Epithelial cell of prostate (primary cell): ENCODE measurements at places on chromosomes 5 and 9.

- no peak for DNase-seq
Observed at GRCh38 chr5:131534974-131535373, 100.1 kb downstream of the RAPGEF6 start.

DNA sequence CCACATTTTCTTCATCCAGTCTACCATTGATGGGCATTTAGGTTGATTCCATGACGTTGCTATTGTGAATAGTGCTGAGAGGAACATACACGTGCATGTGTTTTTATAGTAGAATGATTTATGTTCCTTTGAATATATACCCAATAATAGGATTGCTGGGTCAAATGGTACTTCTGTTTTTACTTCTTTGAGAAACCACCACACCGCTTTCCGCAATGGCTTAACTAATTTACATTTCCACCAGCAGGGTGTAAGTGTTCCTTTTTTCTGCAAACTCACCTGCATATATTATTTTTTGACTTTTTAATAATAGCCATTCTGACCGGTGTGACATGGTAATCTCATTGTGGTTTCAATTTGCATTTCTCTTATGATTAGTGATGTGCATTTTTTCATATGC, 82.2 kb upstream of the RFX3 start:
- DNase-seq: no peak

GRCh38 chr5:72392326-72392733, 72.2 kb downstream of the PTCD2 start:
- DNase-seq: peak; percentile 59

GRCh38 chr9:13500034-13500433, 220.5 kb upstream of the MPDZ start:
- no peak for DNase-seq

GRCh38 chr5:59066367-59067163, 483.7 kb downstream of the RAB3C start:
- no peak for DNase-seq

DNA sequence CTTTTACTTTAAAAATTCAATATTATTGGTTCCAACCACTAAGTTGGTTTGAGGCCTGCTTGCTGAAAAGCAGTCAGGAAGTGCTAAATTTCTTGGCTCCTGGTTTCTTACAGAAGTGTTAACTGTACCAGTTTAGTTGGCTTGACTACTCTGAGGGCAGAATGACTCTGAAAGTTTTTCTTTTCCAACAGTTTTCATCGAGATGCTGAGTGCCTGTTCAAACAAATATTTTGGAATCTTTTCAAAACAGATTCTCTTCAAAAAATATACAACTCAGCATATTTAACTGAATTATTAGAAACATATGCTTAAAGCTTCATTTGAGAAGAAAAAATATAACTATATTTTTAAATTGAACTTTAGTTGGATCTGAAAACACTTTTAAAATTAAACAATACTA, 37.0 kb downstream of the SLC38A9 start:
- DNase-seq: no peak

- DNase-seq: no peak
Observed at GRCh38 chr9:129623331-129623730, 2.4 kb upstream of the C9orf50 start.

- no peak for DNase-seq
Observed at GRCh38 chr5:89123581-89123980, 240.6 kb upstream of the MEF2C start.

GRCh38 chr9:17509151-17509550, 69.7 kb upstream of the SH3GL2 start:
- no peak for DNase-seq

DNA sequence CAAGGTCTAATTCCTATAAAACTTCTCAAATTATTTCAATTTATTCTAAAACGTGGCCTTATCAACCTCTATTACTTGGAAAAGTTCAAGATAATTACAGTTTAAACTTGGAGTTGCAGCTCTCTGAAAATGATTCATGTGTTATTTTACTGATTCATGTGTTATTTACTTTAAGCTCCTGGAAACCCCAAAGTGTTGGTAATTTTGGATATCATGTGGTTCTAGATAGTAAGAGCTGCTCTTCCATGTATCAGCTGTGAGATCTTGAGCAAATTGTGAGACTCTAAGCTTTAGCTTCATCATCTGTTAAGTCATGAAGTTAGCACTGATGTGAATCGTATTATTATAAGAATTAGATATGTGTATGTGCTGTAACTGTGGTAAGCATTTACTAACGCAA, 749.2 kb downstream of the TLE4 start:
- no peak for DNase-seq

GRCh38 chr5:756171-756570, 28.4 kb downstream of the ZDHHC11B start:
- no peak for DNase-seq

- no peak for DNase-seq
Observed at GRCh38 chr9:99819123-99819855, 2.4 kb upstream of the NR4A3 start.

GRCh38 chr9:77981332-77981731, 50.3 kb downstream of the GNAQ start:
- peak; percentile 78 for DNase-seq

- DNase-seq: no peak
Observed at GRCh38 chr9:92738661-92739081, 26.0 kb downstream of the BICD2 start.

DNA sequence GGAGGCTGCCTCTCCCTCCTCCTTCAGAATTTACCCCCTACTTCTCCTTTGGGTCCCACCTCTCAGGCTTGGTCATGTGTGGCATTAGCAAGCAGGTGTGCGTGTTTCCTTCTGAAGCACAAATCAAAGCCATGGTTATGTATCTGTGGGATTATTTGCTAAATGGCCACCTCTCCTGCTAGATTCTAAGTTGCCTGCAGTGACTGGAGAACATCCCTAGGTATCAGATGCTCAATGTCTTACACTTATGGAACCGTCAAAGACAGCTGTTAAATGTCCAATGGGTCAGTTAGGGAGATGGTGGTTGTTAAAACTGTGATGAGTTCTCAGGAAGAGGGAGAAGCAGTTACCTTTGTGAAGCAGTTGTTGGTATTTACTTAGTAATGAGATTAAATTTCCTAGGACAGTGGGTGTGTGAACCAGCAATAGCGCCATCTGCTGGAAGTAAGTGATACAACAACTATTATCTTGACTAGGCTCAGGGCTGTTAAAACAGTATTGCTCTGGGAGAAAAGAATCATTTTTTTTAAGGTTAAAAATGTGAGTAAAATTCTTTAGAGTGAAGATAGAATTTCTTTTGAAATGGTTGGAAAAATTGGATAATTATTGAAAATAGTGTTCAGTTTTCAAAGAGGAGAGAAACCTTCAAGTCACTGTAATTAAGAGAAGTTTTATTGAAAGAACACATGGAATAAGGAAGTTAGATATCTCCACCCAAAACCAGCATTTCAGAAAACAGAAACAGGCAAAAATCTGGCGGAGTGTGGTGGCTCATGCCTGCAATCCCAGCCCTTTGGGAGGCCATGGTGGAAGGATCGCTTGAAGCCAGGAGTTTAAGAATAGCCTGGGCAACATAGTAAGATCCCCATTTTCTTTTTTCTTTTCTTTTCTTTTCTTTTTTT, 71.3 kb downstream of the TMC1 start:
- DNase-seq: no peak

GRCh38 chr5:10416868-10417267, 24.8 kb upstream of the ROPN1L start:
- no peak for DNase-seq

- no peak for DNase-seq
Observed at GRCh38 chr5:133938929-133939328, 29.5 kb downstream of the C5orf15 start.

- DNase-seq: no peak
Observed at GRCh38 chr9:136643596-136644342, 18.9 kb upstream of the EGFL7 start.

DNA sequence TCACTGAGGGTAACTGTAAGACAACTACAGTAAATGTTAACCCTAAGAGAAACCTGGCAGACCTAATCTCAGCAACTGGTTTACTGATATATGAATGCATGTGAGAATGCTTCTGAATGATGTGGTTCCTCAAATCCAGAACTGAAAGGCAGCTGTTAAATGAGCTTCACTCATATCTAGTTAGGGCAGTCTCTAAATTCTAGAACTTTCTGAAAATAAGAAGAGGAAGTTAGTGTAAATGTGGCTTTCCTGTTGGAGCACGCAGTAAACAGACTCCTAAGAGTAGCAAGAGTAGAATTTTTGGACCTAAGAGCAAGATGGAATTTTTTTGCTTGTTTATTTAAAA, 117.9 kb upstream of the KCNN2 start:
- no peak for DNase-seq

DNA sequence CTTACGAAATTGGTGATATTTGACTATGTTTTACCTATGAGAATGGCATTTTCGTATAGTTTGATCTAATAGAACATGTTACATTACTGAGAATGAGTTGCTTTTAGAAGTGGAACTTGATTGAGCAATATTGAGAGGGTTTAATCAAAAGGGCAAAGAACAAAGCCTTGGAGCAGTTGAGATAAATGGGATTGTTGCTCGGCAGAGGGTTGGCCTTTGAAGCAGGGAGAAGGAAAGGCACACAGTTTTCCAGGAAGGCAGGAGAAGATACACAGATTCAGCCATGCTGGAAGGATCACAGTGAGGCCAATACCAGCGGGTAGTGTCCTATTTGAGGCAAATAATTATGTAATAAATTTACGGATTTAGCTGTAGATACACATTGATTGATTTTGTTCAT, 19.5 kb downstream of the MAN2A1 start:
- DNase-seq: no peak

- no peak for DNase-seq
Observed at GRCh38 chr5:83927140-83927733, 206.6 kb upstream of the HAPLN1 start.

DNA sequence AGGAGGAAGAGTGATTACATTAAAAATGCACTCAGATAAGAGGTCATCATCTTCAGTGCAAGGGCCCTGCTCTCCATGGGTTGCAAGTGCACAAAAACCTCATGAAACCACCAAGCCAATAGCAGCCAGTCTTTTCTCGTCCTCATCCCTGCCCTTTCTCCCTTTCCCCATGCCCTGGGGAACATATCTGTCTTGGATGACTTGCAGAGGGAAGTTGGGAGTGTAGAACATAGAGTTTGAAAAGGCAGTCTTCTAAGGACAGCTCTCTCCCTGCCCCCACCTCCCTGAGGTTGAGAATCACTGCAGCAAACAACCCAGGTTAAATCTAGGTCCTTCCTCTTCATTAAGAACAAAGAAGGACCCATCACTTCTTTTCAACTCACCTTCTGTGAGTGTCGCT, 22.0 kb downstream of the DDX31 start:
- no peak for DNase-seq

GRCh38 chr5:113273948-113274347, 160.8 kb downstream of the TSSK1B start:
- no peak for DNase-seq

GRCh38 chr9:1320607-1321195, 270.5 kb downstream of the DMRT2 start:
- DNase-seq: no peak

GRCh38 chr9:88396836-88397577, 8.8 kb downstream of the SPIN1 start:
- DNase-seq: no peak

GRCh38 chr9:32867026-32867425, 83.7 kb downstream of the TMEM215 start:
- no peak for DNase-seq

GRCh38 chr9:19935422-19935821, 146.6 kb upstream of the SLC24A2 start:
- no peak for DNase-seq

DNA sequence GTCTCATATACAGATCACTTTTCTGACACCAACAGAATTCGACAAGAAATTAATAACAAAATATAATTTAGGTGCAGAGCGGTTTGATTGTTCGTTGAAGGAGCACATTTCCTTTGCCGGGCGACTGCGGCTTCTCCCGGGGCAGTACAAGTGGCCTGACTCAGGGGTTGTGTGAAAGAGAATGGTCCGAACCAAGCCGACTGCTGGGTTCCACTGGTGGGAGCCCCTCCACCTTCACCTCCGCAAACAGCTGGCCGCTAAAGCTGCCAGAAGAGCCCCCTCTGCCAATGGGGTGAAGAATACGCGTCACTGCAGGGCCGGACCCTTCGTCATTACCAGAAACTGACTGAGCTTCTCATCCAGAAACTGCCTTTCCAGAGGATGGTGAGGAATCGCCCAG, 156.0 kb upstream of the IFNE start:
- no peak for DNase-seq

DNA sequence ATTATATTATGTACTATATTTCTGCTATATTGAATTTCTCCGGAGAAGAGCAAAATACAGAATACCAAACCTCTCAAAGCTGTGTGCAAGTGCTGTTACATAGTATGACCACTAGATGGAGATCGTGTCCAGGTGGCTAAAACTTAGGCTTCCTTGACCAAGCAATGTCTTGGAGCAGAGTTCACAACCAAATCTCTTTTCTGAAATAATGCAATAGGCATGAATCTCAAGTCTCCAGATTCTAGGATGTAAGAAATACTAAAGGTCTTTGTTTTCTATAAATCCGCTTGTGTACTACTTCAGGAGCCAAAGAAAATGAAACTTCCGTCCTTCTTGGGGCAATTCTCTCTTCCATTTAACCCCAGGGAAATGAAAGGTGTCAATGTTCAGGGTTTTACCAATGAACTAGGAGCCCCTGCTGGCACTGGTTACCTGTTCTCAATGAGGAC, 181.5 kb upstream of the RAI14 start:
- no peak for DNase-seq

- no peak for DNase-seq
Observed at GRCh38 chr9:107932046-107932445, 442.5 kb upstream of the KLF4 start.

GRCh38 chr9:89718176-89718575, 113.4 kb downstream of the GADD45G start:
- DNase-seq: no peak

DNA sequence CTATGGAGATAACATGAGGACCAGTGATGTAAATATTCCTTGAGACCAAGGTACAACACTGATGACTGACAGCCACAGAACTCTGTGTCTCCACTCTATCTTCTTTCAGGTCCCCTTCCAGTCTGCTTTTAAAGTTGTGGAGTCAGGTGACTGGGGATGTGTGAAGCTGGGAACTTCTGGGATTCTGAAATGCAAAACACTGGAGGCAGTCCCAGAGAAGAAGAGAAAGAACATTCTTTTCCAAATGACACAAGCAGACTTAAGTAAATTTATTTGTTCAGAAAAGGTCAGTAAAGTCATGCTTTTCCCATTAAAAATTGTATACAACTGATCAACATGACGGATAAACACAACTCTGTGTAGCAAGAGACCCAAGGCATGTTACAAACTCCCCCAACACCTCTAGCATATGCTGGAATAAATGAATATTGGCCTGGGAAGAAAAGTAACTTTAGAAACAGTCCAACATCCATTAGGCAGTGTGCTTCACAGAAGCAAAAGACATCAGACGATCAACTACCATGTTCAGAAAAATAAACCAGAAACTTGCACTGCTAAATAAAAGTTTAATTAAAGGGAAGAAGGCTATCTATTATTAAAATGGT, 92.4 kb upstream of the IFNK start:
- no peak for DNase-seq
